ENCODE measurements at places on chromosomes 7 and 10. TPM values are rescaled to one million over a fixed set of nuclear protein-coding genes. Genes with fewer than 3 reads are reported as not detected.

Gene MLXIPL
- polyA plus RNA-seq, result 4.5 TPM

Gene INA
- polyA plus RNA-seq, result 0.28 TPM

Gene CCNJ
- 1.9 TPM for polyA plus RNA-seq

Gene AKR1B15
- polyA plus RNA-seq, result 0.86 TPM

Gene SBDS
- 114 TPM for polyA plus RNA-seq

Gene CADPS2
- polyA plus RNA-seq, result 3.3 TPM

Gene CDK5
- polyA plus RNA-seq, result 9.7 TPM

Gene CLDN3
- polyA plus RNA-seq, result 0.26 TPM
